ENCODE measurements at places on chromosomes 2 and 18.

GRCh38 chr2:176854062-176854461, 358.5 kb upstream of the HNRNPA3 start:
- no peak for DNase-seq

GRCh38 chr2:30165050-30165520, 18.3 kb downstream of the YPEL5 start:
- DNase-seq: no peak

DNA sequence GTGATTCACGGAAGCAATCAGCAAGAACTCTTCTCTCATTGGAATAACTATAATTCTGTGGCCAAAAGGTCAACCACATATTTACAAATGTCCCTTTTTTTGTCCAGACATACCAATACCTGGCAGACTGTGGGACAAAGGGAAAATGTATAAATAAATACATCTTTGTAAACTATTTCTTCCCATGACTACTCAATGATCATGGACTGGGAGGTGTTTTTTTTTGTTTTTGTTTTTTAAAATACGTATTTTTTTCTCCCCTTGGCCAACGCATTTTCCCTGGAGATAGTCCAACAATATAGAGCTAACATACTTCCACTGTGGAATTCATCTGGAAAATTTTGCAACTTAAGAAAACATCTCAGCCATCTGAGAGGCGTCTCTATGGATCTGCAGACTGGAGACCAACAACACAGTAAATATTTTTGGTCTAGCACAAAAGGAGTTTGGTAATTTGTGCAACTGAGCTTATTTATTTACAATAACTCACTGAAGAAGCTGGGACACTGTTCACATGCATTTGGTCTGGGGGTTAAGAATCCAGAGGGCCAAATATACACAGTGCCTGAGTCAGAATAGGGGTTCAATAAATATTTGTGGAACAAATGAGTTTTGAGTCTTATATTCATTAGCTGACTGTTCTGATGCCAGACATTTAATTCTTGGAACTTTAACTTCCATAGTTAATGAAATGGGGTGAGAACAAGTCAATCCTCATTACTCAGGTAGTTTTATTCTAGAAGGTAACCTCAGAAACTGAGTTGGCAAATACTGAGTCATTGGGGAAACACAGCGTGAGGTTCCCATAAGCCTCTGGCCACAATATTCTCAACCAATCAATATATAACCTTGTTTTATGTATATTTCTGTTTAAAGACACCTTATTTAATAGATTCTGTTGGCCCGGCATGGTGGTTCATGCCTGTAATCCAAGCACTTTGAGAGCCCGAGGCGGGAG, 36.2 kb downstream of the CCBE1 start:
- DNase-seq: no peak

DNA sequence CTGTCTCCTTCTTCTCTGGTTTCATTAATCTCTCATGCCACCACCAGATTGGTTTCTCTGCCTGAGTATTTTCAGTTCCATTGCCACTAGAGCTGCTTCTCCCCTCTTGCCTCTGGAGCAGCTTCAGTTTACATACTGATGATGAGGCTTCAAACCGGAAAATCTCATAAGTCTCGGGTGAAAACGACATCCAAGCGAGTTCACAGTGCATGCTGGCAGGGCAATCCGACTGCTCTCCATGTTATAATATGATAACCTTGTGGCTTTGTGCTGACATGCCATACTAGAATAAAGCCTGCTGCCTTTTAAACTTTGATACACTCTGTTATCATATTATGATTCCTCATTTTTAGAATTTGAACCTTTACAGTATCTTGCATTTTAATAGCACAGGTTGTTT, 153.5 kb downstream of the PRPF40A start:
- no peak for DNase-seq

DNA sequence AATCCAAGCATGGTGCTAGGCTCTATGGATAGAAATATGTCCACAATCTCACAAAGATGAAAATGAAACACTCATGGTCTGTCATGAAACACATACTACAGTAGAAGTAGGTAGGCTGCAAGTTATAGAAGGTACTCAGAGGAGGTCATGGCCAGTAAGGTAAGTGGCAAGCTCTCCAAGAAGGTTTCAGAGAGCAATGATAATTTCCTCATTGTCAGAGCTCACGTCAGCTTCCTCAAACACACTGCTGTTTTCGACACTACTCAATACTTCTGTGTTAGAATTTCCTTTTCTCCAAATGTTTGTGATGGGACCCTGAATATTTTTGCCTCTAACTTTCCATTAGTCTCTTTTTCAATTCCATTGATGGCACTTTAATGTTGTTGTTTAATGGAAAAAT, 25.5 kb downstream of the CCDC141 start:
- no peak for DNase-seq

DNA sequence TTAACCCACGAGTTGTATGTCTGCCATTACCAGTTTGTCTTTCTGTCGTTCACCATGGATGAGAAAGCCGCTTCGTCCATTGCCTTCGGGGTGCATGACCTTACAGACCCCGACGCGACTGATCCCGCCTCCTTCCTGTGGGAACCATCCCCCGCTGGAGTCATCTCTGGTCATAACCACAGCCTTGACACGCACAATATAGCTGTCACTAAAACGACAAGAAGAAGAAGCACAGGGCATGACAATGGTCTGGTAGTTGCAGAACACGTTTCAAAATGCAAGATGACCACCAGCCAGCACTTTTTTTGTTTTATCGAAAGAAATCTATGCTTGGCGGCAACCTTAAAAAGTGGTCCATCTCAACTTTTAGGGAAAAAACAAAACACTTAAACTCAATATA, 87.7 kb downstream of the SPRED2 start:
- DNase-seq: no peak

GRCh38 chr2:184677171-184677570, 78.8 kb downstream of the ZNF804A start:
- DNase-seq: no peak

- no peak for DNase-seq
Measured at GRCh38 chr2:69525261-69525660, 88.0 kb upstream of the NFU1 start.
